Stimulated activated naive CD8-positive, alpha-beta T cell treated with anti-CD3 and anti-CD28 coated beads, Interleukin-15, Interleukin-2, amounts not matched to agents 100 U/mL and 50 U/mL, for 24 hours (primary cell): ENCODE measurements at places on chromosomes 3 and 15.

DNA sequence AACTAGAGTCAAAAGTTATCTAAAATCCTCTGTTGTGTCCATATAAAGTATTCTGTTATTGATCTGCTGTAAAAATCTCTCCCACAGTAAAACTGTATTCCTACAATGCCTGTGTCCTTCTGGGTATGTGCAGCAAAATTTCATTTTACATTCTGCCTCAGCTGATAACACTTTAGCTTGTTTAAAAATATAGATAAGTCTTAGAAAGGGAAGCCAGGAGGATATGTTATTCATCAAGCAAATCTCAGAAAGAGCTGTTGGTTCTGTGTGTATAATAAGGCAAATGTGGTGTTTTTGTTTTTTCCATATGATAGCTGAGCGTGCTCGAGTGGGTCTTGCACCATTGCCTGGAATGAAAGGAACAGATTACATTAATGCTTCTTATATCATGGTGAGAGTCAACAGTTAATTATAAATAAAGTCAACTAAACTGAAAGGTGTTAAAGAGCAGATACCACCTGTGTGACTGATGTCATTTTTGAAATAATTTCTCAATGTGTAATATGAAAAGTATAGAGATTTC lies 96.6 kb downstream of the FEZF2 start:
- no peak for DNase-seq

DNA sequence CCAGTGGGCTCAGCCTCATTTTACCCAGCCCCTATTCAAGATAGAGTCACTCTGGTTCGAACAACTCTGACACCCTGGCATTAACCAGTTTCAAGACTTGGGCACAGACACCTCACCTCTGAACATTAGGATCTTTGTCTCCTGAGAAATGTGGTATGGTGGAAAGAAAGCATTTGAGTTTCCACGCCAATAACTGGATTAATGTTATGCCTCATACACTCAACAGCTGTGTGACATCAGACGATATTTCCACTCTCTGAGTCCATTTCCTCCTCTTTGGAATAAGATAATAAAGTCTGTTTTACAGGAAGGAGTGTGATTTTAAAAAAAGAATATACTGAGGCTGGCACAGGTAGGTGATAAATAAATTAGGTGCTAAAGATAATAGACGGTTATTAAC lies 121.3 kb upstream of the CHL1 start:
- no peak for DNase-seq

GRCh38 chr3:166285001-166285400 lies 447.8 kb upstream of the BCHE start:
- DNase-seq, result no peak

DNA sequence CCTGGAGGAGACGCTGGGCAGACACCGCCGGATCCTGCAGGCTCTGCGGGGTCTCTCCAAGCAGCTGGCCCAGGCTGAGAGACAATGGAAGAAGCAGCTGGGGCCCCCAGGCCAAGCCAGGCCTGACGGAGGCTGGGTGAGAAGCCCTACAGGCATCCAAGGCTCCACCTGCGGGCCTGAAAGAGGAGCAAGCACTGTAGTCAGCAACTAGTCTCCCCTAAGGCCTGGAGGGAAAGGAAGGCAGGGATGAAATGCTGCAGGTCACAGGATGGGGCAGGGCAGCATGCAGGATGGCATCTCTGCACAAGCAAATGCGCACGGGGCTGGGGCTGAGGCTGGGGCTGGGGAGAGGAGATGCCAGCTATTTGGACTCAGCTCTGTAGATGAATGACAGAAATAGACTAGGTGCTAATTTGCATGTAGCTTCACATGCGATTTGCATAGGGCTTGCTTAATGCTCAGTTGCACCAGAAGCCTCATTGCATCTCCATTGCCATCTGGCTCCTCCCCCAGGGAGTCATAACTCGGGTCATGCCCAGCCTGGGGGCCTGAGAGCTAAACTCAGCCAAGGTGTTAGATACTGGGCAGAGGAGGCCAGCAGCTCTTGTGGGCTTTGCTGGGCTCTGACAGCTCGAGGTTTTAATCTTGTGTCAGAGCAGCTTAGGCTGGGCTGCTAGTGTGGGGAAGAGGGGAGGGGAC lies 5.2 kb upstream of the CPLX3 start:
- DNase-seq, result no peak

DNA sequence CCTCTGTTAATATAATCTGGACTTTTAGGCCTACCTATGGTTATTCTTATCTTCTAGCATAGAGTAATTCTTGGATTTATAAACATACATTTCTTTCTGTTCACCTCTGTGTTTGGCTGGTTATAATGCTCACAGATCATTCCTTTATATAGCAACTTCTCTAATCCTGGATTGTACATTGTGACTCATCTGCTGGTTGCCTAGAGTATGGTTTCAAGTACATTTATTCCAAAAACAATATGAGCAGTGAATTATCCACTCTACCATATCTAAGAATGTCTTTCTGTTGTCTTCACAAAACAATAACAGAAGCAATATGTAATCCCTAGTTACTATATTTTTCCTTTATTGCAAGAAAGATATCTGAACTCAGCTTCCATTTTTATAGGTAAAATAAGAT lies 35.3 kb downstream of the FSIP1 start:
- no peak for DNase-seq

GRCh38 chr3:24351779-24352469 lies 142.7 kb downstream of the THRB start:
- no peak for DNase-seq
